Activated CD4-positive, alpha-beta T cell treated with anti-CD3 and anti-CD28 coated beads for 1 hour (primary cell): ENCODE measurements at places on chromosomes 16 and 17.

DNA sequence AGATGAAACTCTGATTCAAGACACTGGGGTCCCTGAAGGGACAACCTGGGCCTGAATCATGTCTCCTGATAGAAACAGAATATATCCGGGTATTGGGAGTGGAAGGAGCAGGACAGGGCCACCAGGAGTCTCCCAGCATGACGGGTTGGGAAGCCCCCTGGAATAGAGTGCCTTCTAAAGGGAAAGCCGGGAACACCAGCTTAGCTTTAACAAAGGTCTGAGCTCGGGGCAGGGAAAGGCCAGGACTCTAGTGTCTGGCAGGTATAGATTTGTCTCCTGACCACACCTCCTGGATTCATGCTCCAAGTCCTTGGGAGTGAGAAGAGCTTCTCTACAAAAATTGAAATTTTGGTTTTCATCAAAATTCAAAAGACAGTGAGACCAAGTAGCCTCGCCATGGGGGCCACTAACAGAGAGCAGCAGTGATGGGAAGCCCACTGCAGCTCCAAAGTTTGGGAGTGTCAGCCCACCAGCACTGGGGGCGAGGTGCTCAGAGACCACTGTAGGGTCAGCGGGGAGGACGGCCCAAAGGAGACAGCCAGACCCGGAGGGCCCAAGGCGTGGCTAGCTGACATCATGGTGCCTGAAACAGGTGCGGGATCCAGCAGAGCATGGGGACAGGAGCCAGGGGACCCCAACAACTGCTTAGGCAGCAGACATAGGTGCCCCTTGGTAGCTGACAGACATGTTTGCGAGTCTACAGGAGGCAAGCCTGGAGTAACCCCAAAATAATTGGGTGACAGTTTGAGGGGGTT is 81.0 kb downstream of the C16orf78 start:
- no peak for DNase-seq

DNA sequence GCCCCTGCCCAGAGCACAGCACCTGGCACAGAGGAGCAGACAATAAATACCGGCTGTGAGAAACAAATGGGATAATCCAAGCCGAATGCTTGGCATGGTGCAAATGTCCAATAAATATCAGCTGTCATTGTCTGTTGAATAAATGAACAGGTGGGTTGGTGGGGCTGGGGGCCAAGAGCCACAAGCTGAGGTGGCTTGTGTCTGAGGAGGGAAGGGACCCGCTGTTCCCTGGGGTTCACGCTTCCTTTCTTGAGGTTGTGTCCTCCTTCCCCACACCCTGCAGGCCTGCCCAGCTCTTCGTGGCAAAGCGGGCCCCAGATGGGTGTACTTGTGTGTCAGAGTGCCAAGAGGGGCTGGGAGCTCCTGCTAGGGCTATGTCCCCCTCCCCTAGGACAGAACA is 38.6 kb downstream of the ARHGAP27 start:
- no peak for DNase-seq

- DNase-seq, result no peak
Observed at GRCh38 chr16:13961099-13961811, 41.3 kb downstream of the ERCC4 start.

DNA sequence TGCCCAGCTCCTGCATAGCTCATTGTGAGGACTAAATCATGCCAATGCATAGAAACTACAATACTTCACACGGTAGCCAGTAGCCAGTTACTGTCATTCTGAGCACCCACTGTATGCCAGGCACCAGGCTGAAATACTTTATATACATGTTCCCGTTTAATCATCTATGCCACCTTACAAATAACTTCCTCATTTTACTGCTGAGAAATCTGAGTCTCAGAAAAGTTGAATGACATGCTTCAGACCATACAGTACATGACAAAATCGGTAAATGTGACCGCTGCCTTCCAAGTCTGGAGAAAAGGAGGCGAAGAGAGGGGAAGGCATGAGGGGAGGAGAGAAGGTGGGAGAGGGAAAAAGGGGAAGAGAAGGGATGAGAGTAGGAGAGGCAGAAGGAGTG is 9.2 kb upstream of the TLCD3B start:
- no peak for DNase-seq

GRCh38 chr17:7236808-7237207 is 2.4 kb downstream of the PHF23 start:
- DNase-seq, result no peak

- DNase-seq, result no peak
Observed at GRCh38 chr17:7739746-7740145, 22.2 kb downstream of the DNAH2 start.

- no peak for DNase-seq
Observed at GRCh38 chr17:71409137-71409536, 711.7 kb upstream of the SOX9 start.

- no peak for DNase-seq
Observed at GRCh38 chr17:27355419-27355818, 61.5 kb downstream of the WSB1 start.

- no peak for DNase-seq
Observed at GRCh38 chr17:72972263-72972951, 120.1 kb downstream of the SLC39A11 start.

DNA sequence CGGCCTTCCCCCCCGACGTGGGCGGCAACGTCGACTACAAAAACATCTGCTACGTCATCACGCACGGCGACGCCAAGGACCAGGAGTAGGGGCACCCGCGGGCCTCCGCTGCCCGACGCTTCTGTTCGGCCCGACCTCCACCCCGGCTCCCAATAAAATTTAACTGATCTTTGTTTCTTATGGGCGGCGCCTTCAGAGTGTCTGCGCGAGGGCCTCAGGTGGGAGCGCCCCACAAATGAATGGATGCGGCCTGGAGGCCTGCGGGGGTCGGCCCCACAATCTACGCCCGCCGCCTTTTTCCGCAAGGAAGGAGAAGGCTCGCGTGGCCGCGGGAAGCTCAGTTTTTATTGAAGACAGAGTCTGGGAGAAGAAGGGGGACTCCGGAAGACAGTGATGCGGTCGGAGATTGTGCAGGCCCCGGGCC is 3.2 kb downstream of the MYL11 start:
- peak; percentile 86 for DNase-seq

DNA sequence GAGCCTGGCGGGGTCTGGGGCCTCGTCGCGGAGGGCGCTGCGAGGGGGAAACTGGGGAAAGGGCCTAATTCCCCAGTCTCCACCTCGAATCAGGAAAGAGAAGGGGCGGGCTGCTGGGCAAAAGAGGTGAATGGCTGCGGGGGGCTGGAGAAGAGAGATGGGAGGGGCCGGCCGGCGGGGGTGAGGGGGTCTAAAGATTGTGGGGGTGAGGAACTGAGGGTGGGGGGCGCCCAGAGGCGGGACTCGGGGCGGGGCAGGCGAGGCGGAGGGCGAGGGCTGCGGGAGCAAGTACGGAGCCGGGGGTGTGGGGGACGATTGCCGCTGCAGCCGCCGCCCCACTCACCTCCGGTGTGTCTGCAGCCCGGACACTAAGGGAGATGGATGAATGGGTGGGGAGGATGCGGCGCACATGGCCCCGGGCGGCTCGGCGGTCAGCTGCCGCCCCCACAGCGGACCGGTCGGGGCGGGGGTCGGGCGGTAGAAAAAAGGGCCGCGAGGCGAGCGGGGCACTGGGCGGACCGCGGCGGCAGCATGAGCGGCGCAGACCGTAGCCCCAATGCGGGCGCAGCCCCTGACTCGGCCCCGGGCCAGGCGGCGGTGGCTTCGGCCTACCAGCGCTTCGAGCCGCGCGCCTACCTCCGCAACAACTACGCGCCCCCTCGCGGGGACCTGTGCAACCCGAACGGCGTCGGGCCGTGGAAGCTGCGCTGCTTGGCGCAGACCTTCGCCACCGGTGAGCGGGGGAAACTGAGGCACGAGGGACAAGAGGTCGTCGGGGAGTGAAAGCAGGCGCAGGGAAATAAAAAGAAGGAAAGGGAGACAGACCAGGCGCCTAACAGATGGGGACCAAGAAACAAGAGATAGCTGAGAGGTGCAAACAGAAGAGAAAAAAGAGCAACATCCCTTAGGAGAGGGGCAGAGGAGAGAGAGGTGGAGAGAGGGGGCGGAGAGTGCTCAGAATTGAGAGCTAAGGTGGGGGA is at the start of gene PNMT:
Gene PNMT (plus strand): TSS at position 509 of the 980 bp plus-strand sequence. CDS start 23 bp downstream, at position 532.
- DNase-seq, result peak; percentile 54

- no peak for DNase-seq
Observed at GRCh38 chr16:53771655-53772497, 67.9 kb downstream of the FTO start.

- DNase-seq, result no peak
Observed at GRCh38 chr17:67021743-67022450, 22.5 kb upstream of the CACNG1 start.

GRCh38 chr17:32331243-32332040 is 10.5 kb downstream of the C17orf75 start:
- no peak for DNase-seq

DNA sequence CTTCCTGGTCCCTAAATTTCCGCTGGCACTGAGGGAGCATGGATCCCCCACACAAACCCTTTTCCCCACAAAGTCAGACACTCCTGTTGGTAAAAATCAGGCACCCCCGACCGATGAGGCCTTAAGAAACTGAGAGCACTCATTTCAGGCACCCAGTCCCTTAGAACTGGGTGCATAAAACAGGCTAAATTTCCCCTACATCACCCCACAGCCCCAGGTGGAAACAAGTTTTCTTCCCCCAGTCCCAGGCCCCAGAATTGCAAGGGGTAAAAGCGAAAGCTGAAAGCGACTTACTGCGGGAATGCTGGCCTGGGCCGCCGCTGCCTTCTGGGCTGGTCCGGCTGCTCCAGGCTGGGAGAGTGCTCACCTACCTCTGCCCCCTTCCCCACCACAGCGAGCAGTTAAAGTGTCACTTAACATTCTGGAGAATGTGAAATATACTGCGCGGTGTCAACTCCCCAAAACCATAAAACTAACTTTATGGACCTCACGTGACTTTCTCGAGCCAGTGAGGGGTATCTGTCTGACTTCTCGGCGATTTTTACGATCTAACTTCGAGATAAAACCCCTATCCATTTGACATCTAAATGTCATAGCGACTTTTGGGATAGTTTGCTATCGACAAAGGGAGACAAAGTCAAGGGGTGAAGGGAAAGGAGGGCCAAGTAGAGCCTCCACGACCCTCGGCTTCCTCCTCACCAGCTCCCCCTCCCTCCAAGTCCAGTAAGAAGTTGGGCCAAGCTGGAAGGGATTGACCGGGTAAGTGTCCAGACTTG is at the start of gene HOXB3:
Gene HOXB3 (minus strand): TSS at position 411 of the 776 bp plus-strand sequence. CDS start 37,767 bp downstream, outside the sequence.
- DNase-seq, result no peak

GRCh38 chr16:30184891-30185682 is 1.7 kb downstream of the CORO1A start:
- DNase-seq, result peak; percentile 16

- DNase-seq, result no peak
Observed at GRCh38 chr17:65633988-65634387, 72.5 kb upstream of the AXIN2 start.

DNA sequence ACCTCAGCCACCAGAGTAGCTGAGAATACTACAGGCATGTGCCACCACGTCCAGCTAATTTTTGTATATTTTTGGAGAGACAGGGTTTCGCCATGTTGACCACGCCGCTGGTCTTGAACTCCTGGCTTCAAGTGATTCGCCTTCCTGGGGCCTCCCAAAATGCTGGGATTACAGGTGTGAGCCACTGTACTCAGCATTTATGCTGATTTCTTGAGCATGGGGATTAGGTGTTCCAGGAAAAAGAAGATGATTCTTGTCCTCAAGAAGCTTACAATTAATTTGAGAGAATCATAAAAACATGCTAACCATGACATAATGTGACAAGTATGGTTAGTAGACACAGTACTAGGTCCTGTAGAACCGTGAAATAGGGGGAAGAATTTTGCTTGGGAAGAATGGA is 30.9 kb downstream of the NACA2 start:
- DNase-seq, result no peak

DNA sequence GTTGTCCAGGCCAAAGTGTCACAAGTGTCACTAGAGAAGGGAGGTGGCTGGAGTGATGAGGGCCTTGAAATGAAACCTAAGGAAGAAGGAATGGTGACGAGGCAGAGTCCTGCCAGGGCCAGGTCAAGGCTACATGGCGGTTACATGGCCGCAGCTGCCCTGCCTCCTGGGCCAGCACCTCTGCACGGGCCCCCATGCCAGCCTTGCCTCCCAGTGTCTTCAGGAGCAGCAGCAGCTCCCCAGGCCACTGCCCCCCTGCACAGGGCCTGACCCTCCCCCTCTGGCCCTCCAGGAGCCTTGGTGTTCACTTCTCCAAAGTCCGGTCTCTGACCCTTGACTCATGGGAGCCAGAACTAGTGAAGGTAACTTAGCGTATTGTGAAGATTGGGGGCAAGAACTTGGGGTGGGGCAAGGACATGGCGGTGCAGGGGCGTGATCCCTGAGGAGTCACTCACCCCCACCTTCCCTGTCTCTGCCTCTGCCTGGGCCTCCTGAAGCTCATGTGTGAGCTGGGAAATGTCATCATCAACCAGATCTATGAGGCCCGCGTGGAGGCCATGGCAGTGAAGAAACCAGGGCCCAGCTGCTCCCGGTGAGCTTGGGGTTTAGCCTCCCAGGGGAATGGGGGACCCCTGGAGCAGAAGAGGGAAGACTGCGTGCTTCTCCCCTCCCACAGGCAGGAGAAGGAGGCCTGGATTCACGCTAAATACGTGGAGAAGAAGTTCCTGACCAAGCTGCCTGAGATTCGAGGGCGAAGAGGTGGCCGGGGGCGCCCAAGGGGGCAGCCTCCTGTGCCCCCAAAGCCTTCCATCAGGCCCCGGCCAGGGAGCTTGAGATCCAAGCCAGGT is 4.1 kb upstream of the KCTD11 start:
- no peak for DNase-seq

GRCh38 chr17:31525801-31526549 is 134.5 kb downstream of the RAB11FIP4 start:
- DNase-seq, result no peak

- DNase-seq, result no peak
Observed at GRCh38 chr16:79430191-79430678, 170.3 kb downstream of the MAF start.

DNA sequence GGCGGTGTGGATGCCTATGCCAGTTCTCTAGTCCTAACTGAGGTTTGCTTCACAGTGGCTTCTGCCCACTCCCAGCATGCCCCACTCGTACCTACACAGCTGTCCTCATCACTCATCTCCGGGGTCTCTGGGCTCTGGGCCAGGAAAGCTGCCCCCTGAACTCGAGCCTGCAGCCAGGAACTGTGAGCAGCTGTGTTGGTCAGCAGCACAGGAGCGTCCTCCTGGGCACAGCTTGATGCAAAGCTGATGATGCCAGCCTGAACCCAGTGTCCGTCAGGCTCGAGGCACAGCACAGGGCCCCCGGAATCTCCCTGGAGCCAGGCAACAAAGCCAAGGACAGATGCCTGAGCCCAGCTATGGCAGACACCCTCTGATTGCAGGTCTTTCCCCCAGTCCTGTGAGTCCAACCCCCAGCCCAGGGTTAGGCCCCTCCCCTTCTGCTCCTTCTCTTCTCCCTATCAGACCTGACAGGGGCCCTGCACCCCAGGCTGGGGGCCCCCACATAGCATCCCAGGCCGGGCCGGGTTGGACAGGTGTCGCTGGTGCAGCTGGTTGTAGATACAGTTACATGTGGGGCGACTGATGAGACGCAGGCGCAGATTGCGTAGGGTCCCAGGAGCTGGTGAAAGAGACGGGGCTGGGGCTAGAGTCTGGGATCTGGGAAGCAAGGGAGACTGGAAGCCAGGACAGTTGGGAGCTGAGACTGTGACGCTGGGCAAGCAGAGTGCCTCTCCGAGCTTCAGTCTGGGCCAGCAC is 2.7 kb downstream of the PRSS53 start:
- no peak for DNase-seq
